ENCODE measurements at places on chromosomes 6 and 20.

DNA sequence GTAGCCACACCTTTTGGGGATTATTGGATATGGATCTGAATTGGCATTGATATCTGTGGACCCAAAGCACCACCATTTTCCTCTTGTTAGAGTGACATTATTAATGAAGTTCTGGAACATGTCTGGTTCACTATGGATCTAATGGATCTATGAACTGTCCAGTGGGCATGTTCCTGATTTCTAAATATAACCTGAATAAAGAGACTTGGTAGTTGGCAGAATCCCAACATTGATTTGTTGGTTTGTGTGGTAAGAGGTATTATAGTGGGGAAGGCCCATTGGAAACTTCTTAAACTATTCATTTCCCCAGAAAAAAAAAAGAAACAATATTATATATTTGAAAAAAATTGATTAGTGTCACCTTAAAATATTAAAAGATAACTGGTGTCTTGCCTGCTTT is 312.6 kb downstream of the HTR1B start:
- DNase-seq: no peak

GRCh38 chr6:108606250-108606690 is 45.6 kb downstream of the FOXO3 start:
- DNase-seq: no peak

GRCh38 chr20:1306316-1307135 is 22.4 kb downstream of the SDCBP2 start:
- DNase-seq: no peak

DNA sequence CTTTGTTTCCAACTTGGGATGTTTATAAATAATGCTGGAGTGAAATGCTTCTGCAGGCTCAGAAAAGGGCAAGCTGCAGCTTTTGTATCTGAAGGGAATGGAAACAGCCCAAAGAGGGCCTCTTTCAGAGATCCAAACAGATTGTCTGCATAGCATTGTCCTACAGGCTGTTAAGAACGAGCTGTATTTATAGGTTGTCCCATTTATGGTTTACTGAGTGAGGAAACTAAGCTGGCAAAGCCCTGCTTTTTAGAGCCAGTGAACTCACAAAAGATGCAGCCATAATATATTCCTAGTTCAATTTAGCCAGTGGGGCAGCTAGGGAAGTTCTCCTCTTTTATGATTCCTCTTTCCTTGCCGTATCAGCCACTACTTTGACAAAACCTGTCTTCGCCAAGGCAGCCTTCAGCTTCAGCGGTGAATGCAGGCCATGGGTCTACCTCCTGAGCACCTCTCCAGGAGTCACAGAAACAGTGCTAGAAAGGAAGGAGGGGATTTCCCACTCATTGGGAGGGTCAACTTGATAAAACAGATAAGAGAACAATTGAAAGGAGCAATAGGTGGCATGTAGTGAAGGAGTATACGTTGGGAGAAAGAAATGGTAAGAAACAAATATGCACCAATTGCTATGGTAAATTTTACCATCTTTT is 15.0 kb downstream of the KIAA0319 start:
- DNase-seq: no peak

DNA sequence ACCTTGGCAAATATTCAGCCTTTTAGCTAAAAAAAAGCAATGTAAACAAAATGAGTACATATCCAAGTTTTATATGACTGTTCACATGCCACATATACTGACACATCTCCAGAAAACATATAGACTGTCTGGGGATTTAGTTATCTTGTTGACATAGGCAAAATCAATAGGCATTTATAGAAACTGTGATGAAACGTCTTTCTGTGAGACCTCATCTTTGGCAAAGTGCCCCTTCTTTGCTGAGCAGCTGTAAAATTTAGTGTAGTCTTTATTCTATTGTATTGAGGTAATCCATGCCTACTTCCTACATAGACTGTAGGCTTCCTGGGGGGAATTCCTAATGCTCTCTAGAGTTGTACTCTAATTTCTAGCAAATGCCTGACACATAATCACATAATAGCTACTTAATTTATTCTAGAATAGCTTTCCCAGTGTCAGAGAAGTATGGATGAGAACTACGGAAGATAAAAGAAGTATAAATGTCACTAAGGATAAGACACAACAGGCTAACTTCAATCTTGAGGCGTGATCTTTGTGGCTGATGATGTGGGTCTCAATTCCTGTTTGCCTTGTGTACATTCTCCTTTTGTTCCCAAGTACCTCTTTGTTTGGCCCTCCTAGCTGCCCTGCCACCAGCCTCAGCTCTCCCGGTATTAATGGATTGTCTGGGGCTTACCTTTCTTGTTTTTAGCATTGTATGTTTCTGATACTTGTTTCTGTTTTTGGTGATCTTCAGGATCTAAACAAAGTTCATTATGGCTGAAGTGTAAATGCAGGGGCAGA is 30.6 kb downstream of the PTCHD4 start:
- DNase-seq: peak; percentile 87

GRCh38 chr6:111846066-111846465 is 27.2 kb downstream of the FYN start:
- no peak for DNase-seq

DNA sequence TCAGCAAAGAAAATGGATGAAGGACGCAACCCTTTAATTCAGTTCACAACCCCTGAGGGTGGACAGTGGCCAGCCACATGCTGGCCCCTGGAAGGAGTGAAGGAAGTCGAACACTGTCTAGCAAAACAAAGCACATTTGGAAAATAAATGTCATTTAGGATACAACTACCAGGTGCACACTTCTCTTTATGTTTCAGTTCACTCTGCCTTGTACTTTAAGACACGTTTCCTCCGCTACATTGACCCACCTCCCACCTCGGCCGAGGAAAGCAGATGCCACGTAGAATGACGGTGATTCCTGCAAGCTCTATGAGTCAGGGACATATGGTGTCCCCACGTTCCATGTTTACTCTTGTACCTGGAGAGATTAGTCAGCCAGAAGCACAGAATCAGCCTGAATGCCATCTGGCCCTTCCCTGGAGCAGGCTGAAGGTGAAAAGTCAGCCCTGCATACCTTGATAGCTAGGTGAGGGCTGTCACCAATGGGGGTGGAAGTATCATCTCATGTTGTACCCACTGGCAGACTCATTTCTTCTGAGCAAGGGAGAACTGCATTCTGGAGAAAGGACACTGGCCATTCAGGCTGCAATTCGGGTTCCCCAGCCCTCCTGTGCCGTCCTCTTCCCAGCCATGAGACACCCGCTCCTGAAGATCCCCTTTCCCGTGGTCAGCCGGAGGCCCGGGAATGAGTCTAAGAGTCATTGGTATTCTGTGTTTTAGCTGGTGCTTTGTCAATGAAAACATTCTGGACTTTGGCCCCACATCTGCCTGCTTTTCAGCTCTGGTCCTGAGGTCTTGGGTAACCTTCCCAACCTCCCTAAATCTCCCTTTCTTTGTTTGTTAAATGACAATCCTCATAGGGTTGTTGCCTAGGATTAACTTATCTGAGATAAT is 60.6 kb downstream of the FOXA2 start:
- DNase-seq: no peak

- no peak for DNase-seq
Measured at GRCh38 chr20:10005885-10006284, 28.9 kb upstream of the ANKEF1 start.

DNA sequence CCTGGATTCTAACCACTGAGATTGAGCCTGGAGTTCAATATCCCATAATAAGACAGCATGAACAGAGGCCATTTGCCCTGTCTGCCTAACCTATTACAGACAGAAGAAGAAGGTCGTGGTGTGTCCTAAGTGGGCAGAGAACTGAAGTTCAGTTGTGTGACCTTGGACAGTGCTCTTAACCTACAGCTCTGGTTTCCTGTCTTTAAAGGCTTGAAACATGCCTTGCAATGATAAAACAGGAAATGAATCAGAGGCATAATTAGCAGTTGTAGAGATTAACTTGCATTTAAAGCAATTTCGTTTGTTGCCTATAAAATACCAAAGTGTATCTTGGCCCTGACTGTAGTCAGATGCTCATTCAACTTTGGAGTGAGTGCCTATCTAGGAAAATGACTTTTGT is 507.2 kb upstream of the CHD6 start:
- DNase-seq: no peak

GRCh38 chr6:113293423-113293740 is 563.8 kb upstream of the MARCKS start:
- no peak for DNase-seq

DNA sequence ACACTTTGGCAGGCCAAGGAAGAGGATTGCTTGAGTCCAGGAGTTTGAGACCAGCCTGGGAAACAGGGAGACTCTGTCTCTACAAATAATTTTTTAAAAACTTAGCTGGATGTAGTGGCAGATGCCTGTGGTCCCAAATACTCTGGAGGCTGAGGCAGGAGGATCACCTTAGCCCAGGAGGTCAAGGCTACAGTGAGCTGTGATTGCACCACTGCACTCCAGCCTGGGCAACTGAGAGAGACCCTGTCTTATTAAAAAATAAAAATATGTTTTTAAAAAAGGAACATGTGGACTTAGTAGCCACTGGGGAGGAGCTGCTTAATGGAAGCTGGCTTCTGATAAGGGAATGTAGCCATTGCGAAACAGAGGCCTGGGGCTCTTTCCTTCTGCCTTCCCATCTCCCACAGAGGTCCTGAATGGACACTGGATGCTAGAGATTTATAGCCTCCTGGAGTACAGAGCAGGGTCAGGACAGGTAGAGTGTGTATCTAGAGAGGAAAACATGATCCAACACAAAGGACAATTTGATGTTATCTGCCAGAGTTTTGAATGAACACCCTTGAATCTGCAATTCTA is 21.7 kb upstream of the GMNN start:
- DNase-seq: no peak

- no peak for DNase-seq
Measured at GRCh38 chr6:85404564-85405174, 45.2 kb upstream of the NT5E start.

DNA sequence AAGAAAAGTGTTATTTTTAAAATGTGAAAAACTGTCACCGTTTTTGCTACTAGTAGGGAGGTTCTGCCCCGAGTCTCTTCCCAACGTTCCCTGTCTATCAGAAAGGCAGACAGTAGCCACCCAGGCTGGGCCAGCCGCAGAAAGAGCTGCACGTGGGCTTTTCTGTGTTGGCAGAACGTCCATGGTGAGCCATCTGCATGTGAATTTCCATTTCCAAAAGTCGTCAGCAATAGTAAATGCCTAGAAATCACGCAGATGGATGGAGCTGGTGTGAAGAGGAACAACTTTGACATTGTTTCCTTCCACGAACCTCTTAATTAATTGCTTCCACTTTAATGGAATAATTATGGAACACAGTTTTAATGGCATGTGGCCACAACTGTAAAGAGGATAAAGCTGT is 97.5 kb downstream of the FAM120B start:
- DNase-seq: no peak

- DNase-seq: no peak
Measured at GRCh38 chr6:165077876-165078275, 231.5 kb downstream of the C6orf118 start.

- DNase-seq: no peak
Measured at GRCh38 chr6:78436335-78436734, 431.0 kb upstream of the IRAK1BP1 start.

DNA sequence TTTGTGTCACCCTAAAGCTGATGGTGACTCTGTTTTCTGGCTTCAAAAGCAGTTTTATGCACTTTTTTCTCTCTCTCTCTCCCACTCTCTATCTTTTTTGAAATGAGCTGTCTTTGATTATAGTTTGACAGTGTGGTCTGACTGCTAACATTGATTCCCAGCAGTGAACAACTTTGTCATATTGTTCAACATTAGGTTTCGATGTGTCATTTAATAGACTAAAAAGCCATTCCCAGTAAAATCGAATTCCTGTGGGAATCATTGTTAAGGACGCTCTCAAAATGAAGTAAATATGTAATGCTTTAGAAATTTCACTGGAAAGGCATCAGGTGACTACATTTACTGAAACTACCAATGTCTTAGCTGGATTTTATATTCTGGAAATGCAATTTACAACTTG is 69.9 kb upstream of the FLRT3 start:
- DNase-seq: no peak

DNA sequence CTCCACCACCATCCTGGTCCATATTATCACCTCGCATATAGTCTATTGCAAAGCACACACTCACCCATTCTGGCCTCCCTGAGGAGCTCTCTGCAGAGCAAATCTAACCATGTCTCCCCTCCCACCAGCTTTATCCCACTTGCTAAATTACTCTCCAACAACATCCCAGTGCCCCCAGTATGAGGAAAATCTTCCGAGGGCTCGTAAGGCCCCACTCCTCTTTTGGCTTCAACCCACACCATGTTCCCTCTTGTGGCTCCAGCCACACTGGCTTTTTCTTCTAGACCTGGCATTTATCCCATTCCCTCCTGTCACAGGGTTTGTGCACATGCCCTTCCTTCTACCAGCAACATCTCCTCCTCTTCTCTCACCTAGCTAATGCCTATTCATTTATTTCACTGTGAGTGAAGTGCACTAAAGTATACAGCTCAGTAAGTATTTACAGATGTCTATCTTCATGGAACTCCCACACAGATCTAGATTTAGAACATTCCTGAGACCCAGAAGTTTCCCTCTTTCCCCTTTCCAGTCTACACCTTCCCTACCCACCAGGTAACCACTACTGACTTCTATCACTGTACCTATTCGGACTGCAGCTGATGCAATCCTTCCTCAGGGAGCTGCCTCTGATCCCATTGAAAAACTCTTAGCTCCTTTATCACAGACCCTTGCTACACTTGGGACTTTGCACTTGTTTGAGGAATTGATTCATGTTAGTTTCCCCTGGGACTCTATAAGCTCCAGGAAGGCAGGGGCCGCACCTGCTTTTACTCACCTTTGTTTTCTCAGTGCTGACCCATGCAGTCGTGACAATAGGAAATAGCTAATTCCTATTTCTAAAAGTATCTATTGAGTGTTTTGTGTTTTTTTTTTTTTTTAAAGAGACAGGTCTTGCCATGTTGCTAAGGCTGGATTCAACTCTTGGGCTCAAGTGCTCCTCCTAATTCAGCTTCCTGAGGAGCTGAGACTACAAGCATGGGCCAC is 15.5 kb downstream of the MRPL14 start:
- DNase-seq: no peak

DNA sequence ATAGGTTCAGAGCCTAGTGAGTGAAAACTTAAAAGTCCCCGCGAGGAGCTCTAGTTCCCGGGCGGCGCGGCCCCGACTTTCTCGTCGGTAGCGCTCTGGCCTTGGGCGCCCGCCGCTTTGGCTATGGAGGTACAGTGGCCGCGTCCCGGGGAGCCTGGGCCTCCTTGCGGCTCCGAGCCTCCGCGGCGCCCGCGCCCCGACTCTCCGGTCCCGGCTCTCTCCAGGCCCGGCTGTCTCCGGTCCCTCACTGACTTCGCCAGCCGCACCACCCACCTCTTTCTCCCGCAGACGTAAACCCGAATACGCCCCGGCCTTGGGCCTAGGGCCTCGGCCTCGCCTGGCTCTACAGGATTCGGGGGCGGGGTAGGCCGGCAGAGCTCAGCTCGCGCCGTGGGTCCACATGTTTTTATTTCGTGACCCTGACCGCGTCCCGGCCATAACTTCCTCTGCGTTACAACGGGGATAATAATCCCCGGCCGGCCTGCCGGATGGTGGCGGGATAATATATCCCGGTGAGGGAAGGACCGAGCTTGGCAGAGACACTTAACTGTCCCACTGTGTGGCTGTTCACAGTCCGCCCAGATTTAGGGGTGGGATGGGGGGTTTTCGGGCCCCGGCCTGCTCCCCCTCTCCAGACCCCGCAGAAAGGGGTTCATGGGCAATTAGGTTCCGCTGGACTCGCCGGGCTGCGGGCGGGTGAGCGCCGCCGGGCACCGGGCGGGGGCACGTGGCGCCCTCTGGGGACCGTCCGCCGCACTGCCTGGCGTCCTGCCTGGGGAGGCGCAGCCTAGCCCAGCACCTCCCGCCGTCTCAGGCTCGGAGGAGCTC is 10.0 kb upstream of the TBX18 start:
- DNase-seq: no peak

Data from NCI-H345 (cell line).